Kidney (tissue), 22 donors: ENCODE measurements at places on chromosomes 4 and X.
A peak's percentile ranks its signal among the peaks of the same experiment; 100 is the strongest.

GRCh38 chrX:3384327-3384726, 37.9 kb upstream of the MXRA5 start:
- DNase-seq: peak; percentile 73

- no peak for DNase-seq
Measured at GRCh38 chr4:147088146-147088545, 142.5 kb upstream of the TTC29 start.

- peak; percentile 67 for DNase-seq
Measured at GRCh38 chr4:174365018-174365587, 81.4 kb downstream of the CEP44 start.

- no peak for DNase-seq
Measured at GRCh38 chr4:2269206-2269531, 7.3 kb upstream of the MXD4 start.

GRCh38 chrX:49845701-49846403, 16.7 kb downstream of the PAGE4 start:
- no peak for DNase-seq

GRCh38 chr4:15344041-15344440, 83.8 kb upstream of the C1QTNF7 start:
- no peak for DNase-seq

- DNase-seq: no peak
Measured at GRCh38 chrX:44143061-44143602, 169.9 kb upstream of the NDP start.

- no peak for DNase-seq
Measured at GRCh38 chr4:37615059-37615719, 71.0 kb downstream of the RELL1 start.

- no peak for DNase-seq
Measured at GRCh38 chr4:15149234-15149838, 147.1 kb downstream of the CPEB2 start.

- DNase-seq: no peak
Measured at GRCh38 chrX:31318866-31319265, 247.0 kb upstream of the FTHL17 start.
